Fibroblast of upper back skin (primary cell): ENCODE measurements at places on chromosomes 13 and 19.

- DNase-seq, result peak; percentile 72
Measured at GRCh38 chr13:30968846-30969245, 36.4 kb downstream of the TEX26 start.

DNA sequence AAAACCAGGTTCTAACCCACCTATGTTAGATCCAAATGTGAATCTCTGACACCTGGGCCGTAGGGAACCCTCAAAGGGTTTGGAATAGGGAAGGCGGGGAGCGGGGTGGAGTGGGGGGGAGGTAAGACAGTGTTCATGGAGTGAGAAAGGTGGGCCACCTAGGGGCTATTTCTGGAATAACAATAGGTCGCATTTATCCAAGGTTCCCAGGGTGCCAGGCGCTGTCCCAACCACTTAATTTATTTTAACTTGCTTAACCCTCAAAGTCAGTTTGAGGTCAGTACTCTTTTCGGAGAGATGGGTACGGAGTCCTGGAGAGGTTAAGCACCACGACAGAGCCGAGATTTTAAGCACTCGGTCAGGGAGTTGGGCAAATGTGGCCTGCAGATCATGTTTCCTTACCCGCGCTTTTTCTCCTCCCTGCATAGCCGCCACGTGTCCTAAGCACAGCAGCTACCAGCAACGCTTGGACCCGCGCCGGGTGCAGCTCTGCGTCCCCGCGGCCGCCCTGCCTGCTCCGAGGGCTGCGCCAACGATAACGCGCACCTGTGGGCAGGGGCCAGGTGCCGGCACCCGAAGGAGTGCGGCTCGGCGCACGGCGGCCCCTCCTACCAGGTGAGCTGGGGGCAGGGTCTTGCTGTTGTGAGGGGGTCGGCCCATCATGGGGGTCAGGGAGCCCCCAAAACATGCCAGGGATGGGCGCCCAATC, 25.0 kb upstream of the FXYD3 start:
- DNase-seq, result peak; percentile 59

GRCh38 chr13:97422118-97423054, 11.6 kb upstream of the RAP2A start:
- DNase-seq, result peak; percentile 69

- no peak for DNase-seq
Measured at GRCh38 chr13:27419328-27419727, 5.1 kb upstream of the GTF3A start.

GRCh38 chr13:100549316-100549715, 39.3 kb downstream of the GGACT start:
- no peak for DNase-seq

GRCh38 chr13:51995677-51996551, 15.3 kb downstream of the ATP7B start:
- peak; percentile 16 for DNase-seq

- peak; percentile 92 for DNase-seq
Measured at GRCh38 chr13:29702912-29703351, 107.4 kb upstream of the SLC7A1 start.

DNA sequence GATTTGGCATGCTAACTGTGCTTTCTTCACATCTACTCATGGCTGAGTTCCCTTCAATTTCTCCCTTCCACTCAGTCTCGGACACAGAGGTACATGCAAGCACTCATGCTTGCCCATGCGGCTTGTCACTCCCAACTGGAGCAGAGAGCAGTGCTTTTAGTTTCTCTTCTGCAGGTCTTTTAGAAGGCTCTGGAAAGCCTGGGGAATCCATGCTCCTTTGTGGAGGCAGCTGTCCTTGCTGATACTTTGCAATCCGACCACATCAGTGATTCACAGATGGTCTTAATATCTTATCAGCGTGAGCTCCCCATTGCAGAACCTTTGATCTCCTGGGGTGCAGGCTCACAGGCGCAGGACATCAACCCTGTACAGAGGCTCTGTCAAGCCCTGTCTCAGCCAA, 203.9 kb downstream of the COL4A1 start:
- no peak for DNase-seq

- no peak for DNase-seq
Measured at GRCh38 chr13:63983366-63983765, 2567.7 kb upstream of the PCDH20 start.

GRCh38 chr13:42380420-42381164, 108.6 kb downstream of the AKAP11 start:
- no peak for DNase-seq

GRCh38 chr13:98370806-98371515, 193.9 kb upstream of the RNF113B start:
- DNase-seq, result peak; percentile 92

DNA sequence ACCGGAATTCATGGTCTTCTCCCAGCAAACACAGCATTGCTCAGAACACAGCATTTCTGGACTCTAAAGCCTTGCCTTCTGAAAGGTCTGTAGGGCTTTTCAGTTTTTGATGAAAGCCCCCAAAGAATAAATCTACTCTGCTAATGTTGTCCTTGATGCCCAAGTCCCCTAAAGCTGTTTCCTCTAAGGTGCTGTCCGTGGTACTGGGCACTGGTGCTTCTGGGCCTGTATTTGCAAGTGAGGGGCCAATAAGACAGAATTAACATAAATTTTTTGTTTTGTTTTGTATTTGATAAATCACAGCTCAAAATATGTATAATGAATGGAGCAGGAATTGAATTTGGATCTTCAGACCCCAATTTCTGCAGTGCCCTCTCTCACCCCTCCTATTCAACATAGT, 12.1 kb upstream of the LGALS13 start:
- DNase-seq, result no peak

DNA sequence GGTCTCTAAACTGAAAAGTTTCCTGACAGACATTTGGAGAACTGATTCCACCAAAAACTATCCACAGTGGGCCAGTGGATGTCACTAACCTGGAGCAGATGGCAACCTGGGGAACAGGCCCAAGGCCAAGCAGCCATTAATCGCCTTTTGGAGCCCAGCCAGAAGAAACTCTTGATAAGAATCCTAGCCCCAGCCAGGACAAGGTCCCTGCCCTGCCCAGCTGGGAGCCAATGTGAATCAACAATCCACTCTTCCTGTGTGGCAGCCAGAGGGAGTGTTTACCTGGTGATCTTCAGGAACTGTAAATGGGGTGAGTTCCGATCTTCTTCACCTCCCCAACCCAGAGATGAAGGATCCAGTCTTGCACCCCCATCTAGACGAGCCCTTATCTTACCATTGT, 14.5 kb upstream of the IGSF23 start:
- no peak for DNase-seq

DNA sequence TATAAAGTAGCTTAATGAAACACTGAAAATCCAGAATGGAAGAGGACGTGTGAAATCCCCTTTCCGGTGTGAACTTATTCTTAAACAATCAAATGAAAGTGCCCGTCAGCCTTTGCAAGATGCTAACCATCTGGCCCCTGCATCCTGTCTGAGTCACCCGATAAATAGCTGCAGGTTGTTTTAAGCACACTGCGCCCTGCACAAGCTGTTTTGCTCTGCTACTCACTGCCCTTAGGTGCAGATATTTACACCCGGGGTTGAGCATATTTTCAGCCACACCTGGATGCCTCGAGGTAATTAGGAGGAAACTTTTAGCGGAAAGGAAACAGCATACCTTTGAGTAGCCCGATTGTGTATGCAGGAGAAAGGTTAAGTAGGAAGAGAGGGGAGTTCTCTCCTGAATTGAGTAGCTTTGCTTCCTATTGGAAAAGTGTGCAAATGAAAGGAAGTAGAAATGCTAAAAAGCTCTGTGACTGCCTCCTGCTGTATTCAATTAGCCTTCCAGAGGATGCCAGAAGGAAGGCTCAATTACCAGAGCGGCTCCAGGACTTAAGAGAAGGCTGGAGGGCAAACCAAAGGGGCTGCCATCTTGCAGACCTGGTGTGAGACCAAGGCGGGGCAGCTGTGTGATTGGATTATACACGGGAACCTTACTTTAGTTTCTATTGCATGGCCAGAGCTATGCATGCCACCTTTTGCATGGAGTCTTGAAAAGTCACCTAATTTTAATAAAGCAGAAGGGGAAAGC, 42.5 kb downstream of the IRS2 start:
- DNase-seq, result peak; percentile 72

DNA sequence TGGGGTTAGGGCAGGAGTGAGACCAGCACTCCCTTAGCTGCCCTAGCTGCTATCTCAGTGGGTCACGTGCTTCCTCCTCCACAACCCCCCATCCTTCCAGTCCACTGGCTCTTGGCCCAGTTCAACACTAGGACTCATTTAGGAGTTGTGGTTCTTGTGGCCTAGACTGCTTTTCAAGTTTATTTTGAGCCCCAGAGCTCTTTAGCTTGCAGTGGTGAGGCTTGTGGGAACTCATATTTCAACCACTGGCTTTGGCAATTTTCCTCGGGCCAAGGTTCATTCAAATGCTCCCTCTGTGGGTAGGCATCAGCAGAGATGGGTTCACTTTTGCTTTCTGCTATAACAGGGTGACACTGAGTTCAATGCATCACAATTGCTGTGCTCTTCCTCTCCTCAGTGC, 436.2 kb upstream of the SLITRK5 start:
- peak; percentile 71 for DNase-seq

- DNase-seq, result no peak
Measured at GRCh38 chr19:14809272-14810057, 25.5 kb downstream of the OR7A5 start.

- DNase-seq, result no peak
Measured at GRCh38 chr13:112726016-112726767, 36.4 kb downstream of the ATP11A start.

- DNase-seq, result no peak
Measured at GRCh38 chr13:20069956-20070355, 90.9 kb downstream of the GJA3 start.

GRCh38 chr13:46166947-46167610, 14.9 kb downstream of the LCP1 start:
- DNase-seq, result no peak

DNA sequence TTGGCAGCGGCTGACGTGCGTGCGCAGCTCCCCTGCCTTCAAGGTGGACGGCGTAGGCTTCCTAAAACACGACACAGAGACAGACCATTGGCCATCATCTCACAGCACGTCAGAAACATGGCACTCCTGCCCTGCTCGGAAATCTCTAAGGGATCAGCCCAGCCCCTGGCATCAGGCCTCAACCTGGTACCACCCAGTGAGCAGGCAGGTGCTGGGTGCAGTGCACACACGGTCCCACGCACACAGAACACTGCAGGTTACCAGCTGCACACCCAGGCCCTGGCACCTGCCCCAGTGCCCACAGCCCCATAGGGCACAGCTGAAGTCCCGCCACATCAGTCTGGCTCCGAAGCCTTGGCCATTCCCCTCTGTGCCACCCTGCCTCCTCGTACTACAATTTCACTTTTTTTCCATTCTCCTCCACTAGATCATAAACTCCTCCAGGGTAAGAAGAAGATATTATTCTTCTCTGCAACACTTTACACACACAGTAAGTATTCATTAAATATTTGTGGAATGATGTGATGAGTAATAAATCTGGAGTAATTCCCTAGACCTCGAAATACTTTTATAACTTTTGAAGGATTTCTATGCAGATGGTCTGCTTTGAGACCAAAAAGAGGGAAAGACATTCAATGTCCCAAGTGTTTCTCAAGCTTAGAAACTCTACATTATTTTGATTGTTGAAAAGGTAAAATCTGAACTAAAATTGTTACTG, 156.4 kb downstream of the COL4A1 start:
- peak; percentile 71 for DNase-seq

DNA sequence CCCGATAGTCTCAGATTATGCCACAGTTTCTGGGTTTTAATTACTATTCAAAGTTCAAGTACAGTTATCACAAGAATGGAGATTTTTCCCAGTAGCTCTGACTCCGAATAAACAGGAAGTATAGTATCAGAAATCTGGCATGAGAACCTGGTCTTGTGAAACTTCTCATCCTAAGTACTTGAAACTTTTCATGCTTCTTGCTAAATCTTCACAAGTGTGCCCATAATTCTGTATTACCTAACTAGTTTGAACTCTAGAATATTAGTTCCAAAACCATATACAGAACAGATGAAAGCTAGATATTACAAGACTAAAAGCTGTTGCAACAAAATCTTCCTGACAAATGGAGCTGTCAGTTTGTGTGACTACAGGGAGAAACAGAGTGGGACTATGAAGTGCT, 70.5 kb upstream of the CSNK1A1L start:
- peak; percentile 92 for DNase-seq

DNA sequence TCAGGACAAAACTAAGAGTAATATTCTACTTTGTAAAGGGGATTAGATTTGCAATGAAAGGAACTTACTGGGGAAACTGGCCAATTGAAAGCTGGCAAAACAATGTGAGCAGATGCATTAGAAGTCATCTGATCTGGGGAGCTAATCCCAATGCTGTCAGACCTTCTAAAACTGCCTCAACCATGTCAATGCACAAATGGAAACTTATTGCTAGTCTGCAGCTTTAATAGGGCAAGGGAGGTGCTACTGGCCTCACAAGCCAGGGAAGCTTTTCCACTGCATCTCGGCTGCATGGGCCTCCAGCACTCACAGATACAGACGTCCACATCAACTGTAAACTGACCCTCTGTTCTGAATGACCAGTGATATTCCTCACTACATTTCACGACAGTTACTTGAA, 154.2 kb downstream of the LHFPL6 start:
- no peak for DNase-seq

- DNase-seq, result peak; percentile 1
Measured at GRCh38 chr13:96089749-96090239, at the start of gene HS6ST3. HS6ST3 (plus strand) TSS chr13:96090107.

DNA sequence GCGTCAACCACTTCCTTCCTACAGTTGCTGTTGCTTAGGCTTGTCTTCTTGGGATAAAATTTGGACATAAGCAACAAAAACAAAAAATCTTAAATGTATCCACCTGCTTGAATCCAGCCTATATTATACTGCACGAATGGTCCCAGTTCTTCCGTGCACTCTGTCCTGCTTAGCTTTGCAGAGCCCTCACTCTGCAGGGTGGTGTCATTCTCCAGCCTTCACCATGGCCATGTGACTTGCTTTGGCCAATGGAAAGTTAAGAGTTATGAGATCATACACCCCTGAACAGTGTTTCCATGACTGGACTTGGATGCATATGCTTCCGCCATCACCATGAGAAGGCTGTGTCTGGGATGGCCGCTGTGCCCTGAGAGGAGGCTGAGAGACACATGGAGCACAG, 27.4 kb upstream of the SACS start:
- no peak for DNase-seq

DNA sequence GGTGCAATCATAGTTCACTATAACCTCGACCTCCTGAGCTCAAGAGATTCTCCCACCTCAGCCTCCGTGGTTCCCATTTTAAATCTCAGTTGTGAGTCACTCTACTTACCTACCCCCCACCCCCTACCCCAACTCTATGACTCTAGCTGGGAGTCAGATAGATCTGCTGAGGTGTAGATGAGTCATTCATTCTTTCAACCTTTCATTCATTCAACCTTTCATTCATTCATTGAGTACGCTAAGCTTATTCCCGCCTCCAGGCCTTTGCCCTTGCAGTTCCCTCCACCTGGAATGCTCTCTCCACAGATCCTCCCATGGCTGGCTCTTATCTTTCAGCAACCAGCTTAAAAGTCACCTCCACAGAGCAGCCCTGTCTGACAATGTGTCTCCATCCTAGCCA, 1.1 kb upstream of the MAST1 start:
- DNase-seq, result no peak

GRCh38 chr13:52034616-52035226, 10.2 kb downstream of the UTP14C start:
- DNase-seq, result no peak

GRCh38 chr13:104253063-104253680, 1187.0 kb upstream of the SLC10A2 start:
- DNase-seq, result no peak

- DNase-seq, result peak; percentile 19
Measured at GRCh38 chr13:78610381-78610883, 7.1 kb upstream of the POU4F1 start.
